ENCODE measurements at places on chromosomes 1 and 21.
A peak's percentile ranks its signal among the peaks of the same experiment; 100 is the strongest.

GRCh38 chr1:84236256-84236655, 65.3 kb upstream of the SAMD13 start:
- DNase-seq, result no peak

DNA sequence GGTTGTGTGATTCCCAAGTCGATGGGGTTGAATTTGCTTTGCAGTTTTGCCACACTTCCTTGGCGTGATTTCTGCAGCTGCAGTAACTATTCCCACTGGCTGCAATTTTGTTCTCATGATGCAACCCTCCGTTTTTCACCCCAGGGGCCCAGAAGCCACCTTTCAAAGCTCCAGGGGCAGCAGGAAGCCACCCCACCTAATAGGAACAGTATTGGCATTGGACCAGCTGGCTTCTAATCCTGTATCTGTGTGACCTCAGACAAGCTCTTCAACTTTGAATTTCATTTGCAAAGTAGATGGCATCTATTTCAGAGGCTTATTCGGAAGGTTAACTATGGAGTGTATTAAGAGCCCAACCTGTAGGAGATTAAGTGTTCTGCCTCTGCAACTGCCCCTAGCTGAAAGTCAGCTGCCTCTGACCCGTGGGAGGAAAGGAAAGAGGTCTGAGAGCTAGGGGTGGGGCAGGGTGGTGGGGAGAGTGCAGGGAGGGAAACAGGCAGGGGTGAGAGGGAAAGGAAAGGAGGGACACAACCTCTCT, 12.6 kb downstream of the C1orf115 start:
- DNase-seq, result no peak

- no peak for DNase-seq
These were observed 481 bp downstream of the CCDC163 start for GRCh38 chr1:45499415-45499769.

GRCh38 chr1:22282364-22282995, 139.6 kb upstream of the WNT4 start:
- no peak for DNase-seq

GRCh38 chr21:44058652-44058964, 46.5 kb downstream of the TRAPPC10 start:
- DNase-seq, result no peak

DNA sequence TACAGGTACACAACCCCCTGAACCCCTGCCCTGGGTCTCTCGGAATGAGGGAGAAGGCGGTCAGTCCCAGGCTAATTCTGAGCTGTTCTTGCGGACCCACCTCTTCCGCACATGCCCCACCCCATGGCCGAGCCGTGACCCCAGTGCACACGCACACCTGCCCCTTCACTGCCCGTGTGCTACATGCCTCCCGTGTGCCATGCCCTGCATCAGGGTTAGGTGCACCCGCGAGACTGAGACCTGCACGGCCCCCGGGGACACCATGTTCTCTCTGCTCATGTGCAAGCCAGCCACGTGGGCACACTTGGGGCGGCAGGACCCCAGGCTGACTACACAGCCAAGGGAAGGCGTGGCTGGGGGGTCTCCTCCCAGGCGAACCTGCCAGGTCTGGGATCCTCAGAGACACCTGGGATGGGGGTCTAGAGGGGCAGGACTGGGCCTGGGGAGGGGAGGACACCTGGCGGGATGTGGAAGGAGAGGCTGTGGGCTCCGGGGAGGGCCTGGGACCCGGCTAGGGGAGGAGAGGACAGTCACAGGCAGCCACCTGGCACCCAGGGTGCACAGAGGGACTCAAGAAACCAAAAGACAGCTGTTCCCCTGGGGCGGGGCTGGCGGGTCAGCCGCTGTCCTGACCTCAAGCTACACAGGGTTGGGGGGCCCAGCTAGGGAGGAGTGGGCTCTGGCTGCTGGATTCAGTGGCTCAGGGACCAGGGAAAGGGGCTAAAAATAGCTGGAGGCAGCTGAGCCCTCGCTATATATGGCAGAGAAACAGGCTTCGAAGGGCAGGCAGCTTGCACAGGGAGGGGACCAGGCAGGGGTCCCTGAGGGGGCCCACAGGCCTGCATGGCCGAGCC, 133.4 kb downstream of the CASZ1 start:
- DNase-seq, result no peak

DNA sequence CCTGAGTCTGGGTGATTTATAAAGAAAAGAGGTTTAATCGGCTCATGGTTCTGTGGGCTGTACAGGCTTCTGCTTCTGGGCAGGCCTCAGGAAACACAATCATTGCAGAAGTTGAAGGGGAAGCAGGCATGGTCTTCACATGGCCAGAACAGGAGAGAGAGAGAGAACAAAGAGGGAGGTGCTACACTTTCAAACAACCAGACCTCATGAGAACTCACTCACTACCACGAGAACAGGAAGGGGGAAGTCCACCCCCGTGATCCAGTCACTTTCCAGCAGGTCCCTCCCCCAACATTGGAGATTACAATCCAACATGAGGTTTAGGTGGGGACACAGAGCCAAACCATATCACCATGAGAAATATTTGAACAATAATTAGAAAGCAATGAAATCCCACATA, 222.9 kb downstream of the FAM72C start:
- no peak for DNase-seq

- DNase-seq, result no peak
These were observed 54.7 kb downstream of the LACTBL1 start for GRCh38 chr1:22917989-22918388.

- DNase-seq, result no peak
These were observed 481.8 kb downstream of the USP25 start for GRCh38 chr21:16211339-16212303.

DNA sequence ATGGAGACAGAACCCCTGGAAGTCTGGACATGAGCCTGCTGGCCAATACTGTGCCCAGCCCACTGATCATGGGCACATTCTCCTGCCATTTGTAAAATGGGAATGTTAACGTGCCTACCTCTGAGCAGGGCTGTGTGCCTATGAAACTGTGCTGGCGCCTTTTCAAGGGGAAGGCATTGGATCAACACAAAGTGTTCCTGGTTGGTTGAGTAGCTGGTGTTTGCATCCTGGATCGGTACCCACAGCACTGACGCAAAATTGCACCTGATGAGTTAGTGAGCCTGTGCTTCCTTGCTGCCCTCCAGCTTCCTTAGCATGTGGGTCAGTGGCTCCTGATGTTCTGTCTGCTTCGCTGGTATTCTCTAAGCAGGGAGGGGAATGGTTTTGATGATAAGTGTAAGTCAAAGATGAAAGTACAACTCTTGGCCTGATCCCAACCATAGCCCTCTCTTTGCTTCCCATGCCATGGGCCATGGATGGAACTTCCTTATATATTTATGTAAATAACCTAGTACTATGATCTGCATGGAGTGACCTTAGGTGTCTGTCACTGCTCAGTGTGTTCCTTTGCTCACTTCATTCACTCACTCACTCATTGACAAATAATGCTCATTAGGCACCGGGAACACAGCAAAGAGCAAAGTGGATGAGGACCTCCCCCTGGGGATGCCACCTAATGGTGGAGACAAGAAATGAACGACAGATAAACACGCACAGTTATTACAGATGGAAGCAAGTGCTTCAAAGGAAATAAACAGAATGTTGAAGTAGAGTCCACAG, 22.7 kb downstream of the MAB21L3 start:
- peak; percentile 9 for DNase-seq

GRCh38 chr1:229370601-229371021, 27.8 kb upstream of the CCSAP start:
- no peak for DNase-seq

DNA sequence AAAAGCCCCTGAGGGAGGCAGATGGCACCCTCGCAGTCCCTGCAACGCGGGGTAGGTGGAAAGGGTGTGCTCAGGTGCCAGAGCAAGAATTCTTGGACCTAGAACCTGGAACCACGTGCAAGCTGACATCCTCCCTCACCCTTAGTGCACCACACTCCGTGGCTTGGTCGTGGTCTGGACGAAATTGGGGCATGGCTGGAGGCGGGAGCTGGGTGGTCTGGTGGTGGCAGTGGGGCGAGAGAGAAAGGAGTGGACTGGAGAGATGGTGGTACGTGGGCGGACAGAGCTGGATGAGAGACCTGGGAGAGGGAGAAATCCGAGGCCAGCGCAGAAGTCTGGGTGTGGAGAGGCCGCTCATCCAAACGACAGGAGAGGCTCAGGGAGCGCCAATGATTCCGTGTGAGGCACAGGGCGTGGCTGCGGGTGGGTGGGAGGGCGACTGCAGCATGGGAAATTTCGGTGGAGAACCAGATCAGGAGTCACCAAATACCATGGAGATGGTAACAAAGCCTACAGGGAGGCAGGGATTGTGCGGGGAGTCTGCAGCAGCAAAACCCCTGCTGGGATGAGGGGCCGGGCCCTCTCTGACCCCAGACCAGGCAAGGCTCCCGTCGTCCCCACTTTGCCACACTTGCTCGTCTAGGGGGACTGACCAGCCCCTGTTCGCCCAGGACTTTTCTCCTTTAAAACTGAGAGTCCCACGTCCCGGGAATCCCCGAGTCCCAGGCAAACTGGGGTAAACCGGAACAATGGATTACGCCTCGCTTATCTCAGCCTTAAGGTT, 31.9 kb downstream of the CDCP2 start:
- DNase-seq, result no peak

GRCh38 chr21:29817450-29817849, 122.3 kb downstream of the GRIK1 start:
- no peak for DNase-seq

GRCh38 chr21:37005548-37006485, 685 bp upstream of the RIPPLY3 start:
- no peak for DNase-seq

DNA sequence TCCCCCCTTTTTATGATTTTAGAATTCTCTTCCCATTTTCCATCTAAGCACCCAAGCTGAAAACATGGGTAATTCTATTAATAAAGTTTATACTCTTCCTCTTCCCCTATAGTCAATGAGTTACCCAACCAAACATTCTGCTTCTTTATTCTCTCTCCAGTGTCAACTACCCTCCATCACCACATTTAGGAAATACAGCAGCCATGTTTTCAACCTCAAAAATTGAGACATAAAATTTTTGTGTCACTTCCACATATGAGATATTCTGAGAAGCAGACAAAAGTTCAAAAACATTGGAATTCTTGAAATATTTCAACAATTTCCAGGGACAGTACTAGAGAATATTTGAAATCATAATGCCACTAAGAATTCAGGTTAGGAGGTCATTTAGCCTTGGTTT, 64.8 kb upstream of the ATP1A1 start:
- no peak for DNase-seq

DNA sequence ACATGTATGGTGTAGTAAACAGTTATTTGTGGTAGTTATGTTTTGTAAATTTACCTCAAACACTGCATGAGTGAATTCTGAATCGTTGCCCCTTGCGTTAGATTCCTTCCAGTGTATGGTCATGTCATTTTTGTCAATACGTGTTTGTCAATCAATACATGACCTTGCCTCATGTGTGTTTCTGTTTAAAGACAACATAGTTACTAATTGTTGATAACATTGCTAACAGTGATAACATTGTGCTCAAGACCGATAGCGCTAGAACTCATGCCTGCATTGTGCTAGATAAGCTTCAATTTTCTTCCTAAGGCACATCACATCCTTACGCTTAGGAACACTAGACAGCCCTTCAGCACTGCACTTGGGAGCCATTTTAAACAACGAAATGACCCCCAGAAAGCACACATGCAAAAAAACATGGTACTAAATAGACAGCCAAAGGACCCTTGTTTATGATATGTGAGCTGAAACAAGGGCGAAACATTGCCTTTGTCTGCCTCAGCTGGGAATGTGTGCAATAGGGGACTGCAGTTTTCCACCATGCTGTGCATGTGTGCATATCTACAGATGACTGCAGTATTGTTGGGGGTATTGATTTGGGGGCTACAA, 37.3 kb downstream of the MRPS6 start:
- DNase-seq, result no peak

DNA sequence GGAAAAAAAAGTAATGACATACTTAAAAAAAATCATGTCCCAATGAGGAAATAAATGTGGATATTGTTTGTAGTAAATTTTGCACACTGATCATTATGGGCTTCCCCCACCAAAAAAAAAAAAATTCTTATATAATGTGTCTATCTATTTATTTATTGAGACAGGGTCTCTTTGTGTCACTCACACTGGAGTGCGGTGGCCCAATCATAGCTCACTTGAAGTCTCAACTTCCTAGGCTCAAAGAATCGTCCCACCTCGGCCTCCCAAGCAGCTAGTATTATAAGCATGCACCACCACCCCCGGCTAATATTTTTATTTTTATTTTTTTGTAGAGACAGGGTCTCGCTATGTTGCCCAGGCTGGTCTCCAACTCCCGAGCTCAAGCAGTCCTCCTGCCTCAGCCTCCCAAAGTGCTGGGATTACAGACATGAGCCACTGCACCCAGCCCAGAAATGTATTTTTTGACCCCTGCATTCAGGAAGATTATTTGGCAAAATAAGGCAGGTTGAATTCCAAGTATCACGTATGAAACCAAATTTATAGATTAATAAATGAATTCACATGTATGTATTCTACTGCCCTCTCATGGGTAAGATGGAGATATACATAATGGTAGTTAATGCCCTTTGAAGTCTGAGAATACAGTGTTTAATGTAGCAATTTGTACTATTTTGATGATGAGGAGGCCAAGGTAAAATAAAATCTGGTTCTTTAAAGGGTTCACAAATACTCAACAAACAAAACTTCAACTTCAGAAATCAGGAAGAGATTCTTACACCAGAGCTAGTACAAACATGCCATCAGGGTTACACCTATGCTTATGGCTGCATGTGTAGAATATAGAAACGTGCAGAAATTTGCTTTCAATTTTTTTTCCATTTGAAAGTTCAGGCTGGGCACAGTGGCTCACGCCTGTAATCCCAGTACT, 1.4 kb upstream of the DENND2C start:
- peak; percentile 6 for DNase-seq

GRCh38 chr1:221268295-221268694, 389.1 kb downstream of the HLX start:
- peak; percentile 5 for DNase-seq

DNA sequence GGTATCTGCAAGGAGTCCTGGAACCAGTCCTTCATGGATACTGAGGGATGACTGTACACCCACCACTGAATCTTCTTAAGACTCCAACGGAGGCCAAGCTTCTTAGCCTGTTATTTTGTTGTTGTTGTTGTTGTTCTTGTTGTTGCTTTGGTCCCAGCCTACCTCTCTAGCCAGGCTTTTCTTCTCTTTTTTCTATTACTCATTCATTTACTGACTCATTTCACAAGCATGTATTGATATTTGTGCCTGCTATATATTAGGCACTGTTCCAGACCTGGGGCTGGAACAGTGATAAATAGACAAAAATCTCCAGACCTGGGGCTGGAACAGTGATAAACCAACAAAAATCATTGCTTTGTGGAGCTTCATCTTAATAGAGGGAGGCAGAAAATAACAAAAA, 20.4 kb downstream of the CENPF start:
- DNase-seq, result no peak

- no peak for DNase-seq
These were observed 1.5 kb downstream of the RALGPS2 start for GRCh38 chr1:178726545-178726944.

Measured in activated CD4-positive, alpha-beta T cell treated with anti-CD3 and anti-CD28 coated beads, Interleukin-2, amount 50 U/mL, for 16 hours (primary cell).